ENCODE measurements at places on chromosomes 12 and 14. TPM values are rescaled to one million over a fixed set of nuclear protein-coding genes. Genes with fewer than 3 reads are reported as not detected.

The ZNF140 gene
- 30.2 TPM for total RNA-seq

The KRT83 gene
- not detected for total RNA-seq

The LTBP2 gene
- 0.79 TPM for total RNA-seq

The PYGL gene
- 15.3 TPM for total RNA-seq

The DNAH10 gene
- 1.0 TPM for total RNA-seq

The PRPH gene
- total RNA-seq = 0.62 TPM

The PLCZ1 gene
- not detected for total RNA-seq

The PHC1 gene
- total RNA-seq = 200 TPM

The PACS2 gene
- total RNA-seq = 193 TPM

The P2RX7 gene
- total RNA-seq = not detected

The SYCP3 gene
- not detected for total RNA-seq

The CPNE6 gene
- not detected for total RNA-seq

The KLRD1 gene
- total RNA-seq = 0.48 TPM

The E2F7 gene
- 15.9 TPM for total RNA-seq

The DAD1 gene
- 149 TPM for total RNA-seq

The TGM1 gene
- total RNA-seq = 5.8 TPM

The BCL2L14 gene
- total RNA-seq = 1.1 TPM

The NTS gene
- total RNA-seq = 5.7 TPM

The CACNA1C gene
- 11.7 TPM for total RNA-seq

The RPL10L gene
- total RNA-seq = not detected

The BIN2 gene
- not detected for total RNA-seq

The ESRRB gene
- 0.29 TPM for total RNA-seq

The GDF3 gene
- not detected for total RNA-seq

The SIX4 gene
- 21.7 TPM for total RNA-seq

The SLC48A1 gene
- total RNA-seq = 16.2 TPM

The SLC39A5 gene
- total RNA-seq = 65.2 TPM

The BAG5 gene
- 24.7 TPM for total RNA-seq

The CPSF6 gene
- total RNA-seq = 154 TPM

The AVPR1A gene
- total RNA-seq = 0.16 TPM

The JPH4 gene
- not detected for total RNA-seq

The MDGA2 gene
- total RNA-seq = 0.19 TPM

The BICDL1 gene
- 11.7 TPM for total RNA-seq

The KRT77 gene
- not detected for total RNA-seq

The RBM25 gene
- total RNA-seq = 133 TPM

The MYH6 gene
- 0.04 TPM for total RNA-seq

The OAS1 gene
- total RNA-seq = not detected

The UBE2N gene
- 129 TPM for total RNA-seq

The SIX1 gene
- 0.79 TPM for total RNA-seq

The TAS2R7 gene
- not detected for total RNA-seq

The RHOF gene
- 37.5 TPM for total RNA-seq

The ZNF891 gene
- total RNA-seq = 6.8 TPM

The ARID2 gene
- 60.9 TPM for total RNA-seq

The SAMD15 gene
- 9.5 TPM for total RNA-seq

The OR4E2 gene
- total RNA-seq = not detected

The TMBIM4 gene
- 28.7 TPM for total RNA-seq

The TAS2R20 gene
- total RNA-seq = 3.8 TPM

The CD4 gene
- 2.1 TPM for total RNA-seq

The FSCB gene
- not detected for total RNA-seq

The C1R gene
- 10.2 TPM for total RNA-seq

The RPS6KL1 gene
- total RNA-seq = 3.5 TPM

The OSGEP gene
- 89.0 TPM for total RNA-seq

Data from progenitor cell of endocrine pancreas (in vitro differentiated cells).